ENCODE measurements at places on chromosomes 13 and 19.

GRCh38 chr13:32214071-32214470 is 101.1 kb downstream of the ZAR1L start:
- DNase-seq: no peak

- no peak for DNase-seq
These were observed 14.3 kb downstream of the GAS6 start for GRCh38 chr13:113849546-113849945.

GRCh38 chr13:32316501-32316900 is 1.2 kb downstream of the BRCA2 start:
- no peak for DNase-seq

- no peak for DNase-seq
These were observed 35.5 kb upstream of the LDLR start for GRCh38 chr19:11053817-11054195.

DNA sequence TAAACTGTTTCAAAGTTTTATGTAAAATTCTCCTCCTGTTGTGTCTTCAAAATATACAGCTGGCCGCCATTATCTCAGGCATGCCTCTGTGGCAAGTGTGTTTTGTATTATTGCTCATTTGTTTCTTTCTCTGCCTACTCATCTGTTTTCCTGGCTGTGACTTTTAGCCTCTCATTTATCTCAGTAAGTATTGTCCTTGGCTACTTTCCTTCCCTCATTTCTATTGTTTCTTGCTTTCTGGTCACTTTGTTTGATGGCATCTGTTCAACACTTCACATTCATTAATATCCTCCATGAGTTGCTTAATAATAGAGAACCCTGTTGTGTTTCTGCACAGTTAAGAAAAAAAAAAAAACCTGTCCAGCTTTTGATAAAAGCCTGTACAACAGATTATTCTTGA is 869.4 kb downstream of the PCDH17 start:
- no peak for DNase-seq

DNA sequence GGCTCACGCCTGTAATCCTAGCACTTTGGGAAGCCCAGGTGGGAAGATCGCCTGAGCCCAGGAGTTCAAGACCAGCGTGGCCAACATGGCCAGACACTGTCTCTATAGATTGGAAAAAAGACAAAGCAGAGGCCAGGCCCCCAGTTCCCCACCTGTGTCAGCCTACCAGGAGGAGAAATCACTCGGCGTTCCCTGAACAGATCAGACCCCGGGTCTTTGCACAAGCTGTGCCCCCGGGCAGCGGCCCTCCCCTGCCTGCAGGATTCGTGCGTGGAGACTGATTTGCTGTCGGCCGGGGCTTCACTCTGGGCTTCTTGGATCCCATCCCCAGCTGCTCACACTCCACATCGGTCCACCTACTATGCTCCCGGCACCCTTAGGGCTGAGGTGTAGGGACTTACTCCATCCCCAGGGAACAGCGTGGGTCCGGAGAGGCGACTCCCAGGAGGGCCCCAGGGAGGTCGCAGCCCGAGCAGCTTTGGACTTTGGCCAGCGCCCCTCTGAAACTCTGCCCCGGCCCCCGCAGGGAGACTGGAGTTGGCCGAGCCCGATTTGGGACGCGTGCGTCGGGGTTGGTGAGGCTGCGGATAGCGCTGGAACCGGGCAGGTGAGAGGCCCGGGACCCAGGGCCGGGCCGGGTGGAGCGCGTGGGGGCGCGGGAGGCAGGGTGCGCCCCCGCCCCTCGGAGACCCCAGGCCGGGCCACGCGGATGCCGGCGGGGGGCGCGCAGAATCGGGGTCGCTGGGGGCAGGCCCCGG is 515 bp upstream of the EFNA2 start:
- no peak for DNase-seq

Measured in iris pigment epithelial cell (primary cell).